Effector memory CD4-positive, alpha-beta T cell (primary cell): ENCODE measurements at places on chromosomes 12 and 14.

GRCh38 chr14:60195179-60195810 is 30.1 kb upstream of the DHRS7 start:
- DNase-seq, result no peak

- DNase-seq, result no peak
Measured at GRCh38 chr14:50397390-50398188, 908 bp upstream of the CDKL1 start.

GRCh38 chr14:43735932-43736331 is 771.2 kb downstream of the FSCB start:
- DNase-seq, result no peak

DNA sequence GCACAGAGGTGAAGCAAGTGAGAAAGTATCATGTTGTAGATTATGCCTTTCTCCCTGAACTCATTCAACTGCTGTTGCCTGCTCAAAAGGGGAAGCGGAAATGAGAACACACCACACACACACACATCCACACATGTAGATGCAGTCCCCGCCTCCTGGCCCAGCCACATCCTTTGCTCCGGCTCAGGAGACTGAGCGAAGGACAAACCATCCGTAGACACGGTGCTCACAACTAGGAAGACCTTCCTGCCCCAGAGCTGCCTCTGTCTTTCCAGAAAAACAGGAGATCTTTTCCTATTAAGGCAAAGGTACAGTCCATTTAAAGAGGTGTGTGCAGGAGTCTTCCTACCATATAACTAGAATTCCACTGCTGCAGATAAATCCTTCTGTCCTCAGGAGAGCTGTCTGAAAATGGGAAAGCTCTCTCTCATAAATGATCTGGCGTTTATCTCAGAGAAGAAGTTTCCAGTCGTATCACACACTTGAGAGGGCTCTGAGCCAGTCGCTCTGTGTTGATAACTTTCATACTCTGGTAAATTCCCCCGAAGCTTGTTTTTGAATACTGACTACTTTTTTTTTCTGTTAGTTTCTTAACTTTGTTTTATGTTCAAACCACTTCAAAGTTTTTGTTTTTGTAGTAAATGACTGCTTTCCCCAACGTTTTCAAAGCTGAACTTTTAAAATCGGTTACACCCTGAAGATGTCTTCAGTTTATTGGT is at the start of gene TESPA1:
Gene TESPA1 (minus strand): TSS at position 105 of the 719 bp plus-strand sequence. CDS start 10,200 bp downstream, outside the sequence.
- DNase-seq, result peak; percentile 75

- DNase-seq, result no peak
Measured at GRCh38 chr12:100858656-100859055, 64.1 kb downstream of the ANO4 start.
